Hematopoietic multipotent progenitor cell treated with erythropoietin and hydrocortisone succinate and interleukin-3 and kit ligand, for 6 days (in vitro differentiated cells): ENCODE measurements at places on chromosomes 1 and 21.
A peak's percentile ranks its signal among the peaks of the same experiment; 100 is the strongest.

GRCh38 chr1:72197786-72198185 is 84.6 kb downstream of the NEGR1 start:
- no peak for DNase-seq

DNA sequence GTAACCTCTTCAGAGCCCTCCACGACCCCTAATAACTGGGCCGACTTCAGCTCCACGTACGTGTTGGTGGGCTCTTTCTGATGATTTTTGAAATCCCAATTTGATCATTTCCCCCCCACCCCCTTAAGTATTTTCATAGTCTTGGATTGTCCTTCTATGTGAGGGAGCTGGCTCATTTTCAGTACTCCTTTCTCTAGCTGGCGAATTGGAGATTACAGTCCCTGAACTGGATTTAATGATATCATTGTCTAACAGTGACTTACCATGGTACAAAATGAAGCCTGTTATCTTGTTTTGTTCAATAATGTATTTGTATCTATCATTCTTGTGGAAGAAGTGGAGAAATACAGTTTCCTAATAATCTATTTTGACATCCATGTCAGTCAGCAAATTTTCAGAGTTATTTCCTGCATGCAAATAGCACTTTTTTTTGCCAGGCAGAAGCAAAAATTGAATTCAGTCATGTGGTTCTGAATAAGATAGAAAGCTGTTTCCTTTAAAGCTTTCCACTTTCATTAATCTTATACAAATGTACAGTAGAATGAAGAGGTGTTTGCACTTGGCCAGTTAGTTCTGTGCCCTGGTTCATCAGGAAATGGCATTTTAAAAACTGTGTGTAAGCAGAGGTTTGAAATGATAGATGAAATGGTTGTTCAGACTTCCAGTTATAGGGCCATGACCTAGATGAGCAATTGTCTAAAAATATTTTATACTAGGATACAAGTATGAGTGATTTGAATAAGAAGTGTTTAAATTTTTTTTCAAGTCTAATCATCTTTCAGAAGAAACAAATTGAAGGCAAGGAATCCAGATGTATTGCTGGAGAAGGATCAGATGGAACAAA is 104.2 kb downstream of the ATP5PO start:
- DNase-seq, result peak; percentile 47

DNA sequence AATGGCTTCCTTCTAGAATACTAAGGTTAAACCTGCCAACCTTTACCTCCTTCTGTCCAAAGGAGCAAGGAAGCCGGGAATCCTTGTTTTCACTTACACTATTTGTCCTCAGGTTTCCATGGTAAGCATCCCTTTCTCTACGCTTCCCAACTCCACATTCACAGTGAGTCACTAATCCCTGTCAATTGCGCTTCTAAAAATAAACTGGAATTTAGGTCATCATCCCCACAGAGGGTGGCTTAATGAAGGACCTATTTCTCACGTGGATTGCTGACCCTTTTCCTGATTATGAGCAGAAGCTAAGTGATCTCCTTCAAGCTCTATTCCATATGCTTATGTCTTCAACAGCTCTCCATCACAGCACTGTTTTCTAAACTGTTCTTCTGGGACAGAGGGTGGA is 39.9 kb upstream of the ABCA4 start:
- DNase-seq, result no peak

- no peak for DNase-seq
These were observed 3.1 kb downstream of the PRXL2B start for GRCh38 chr1:2589431-2590232.

DNA sequence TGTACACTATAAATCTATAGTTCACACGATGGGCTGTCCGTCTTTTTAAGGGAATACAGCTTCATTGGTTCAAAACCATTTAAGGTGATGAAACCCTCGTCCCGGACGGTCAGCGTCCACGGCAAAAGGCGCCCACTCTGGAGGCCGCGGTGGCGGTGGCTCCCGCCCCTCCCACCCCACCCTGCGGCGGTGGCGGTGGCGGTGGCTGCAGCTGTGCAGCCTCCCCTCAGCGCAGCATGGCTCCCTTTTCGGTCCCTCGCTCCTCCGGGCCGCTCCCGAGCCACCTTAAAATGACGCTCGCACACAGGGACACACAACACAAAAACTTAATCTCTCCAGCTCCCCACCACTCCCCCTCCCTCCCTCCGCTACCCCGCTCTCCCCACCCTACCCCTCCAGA is 69.1 kb downstream of the WLS start:
- DNase-seq, result no peak

GRCh38 chr1:121587777-121588176 is 403.0 kb downstream of the SRGAP2C start:
- no peak for DNase-seq

- DNase-seq, result no peak
These were observed 12.9 kb downstream of the TMPRSS3 start for GRCh38 chr21:42382915-42383314.

GRCh38 chr1:228367798-228368791 is 38.5 kb downstream of the TRIM11 start:
- DNase-seq, result no peak

GRCh38 chr1:176068901-176069300 is 138.2 kb downstream of the COP1 start:
- no peak for DNase-seq

- DNase-seq, result no peak
These were observed 102.6 kb downstream of the KIAA0319L start for GRCh38 chr1:35454616-35455015.

GRCh38 chr1:104460880-104461279 is 711.2 kb downstream of the AMY1C start:
- no peak for DNase-seq

GRCh38 chr21:46114963-46115362 is 17.1 kb downstream of the COL6A2 start:
- DNase-seq, result no peak

GRCh38 chr1:209871006-209871405 is 43.2 kb downstream of the UTP25 start:
- DNase-seq, result no peak

- DNase-seq, result no peak
These were observed 40.8 kb upstream of the NEXN start for GRCh38 chr1:77847621-77848080.

- DNase-seq, result no peak
These were observed 163.3 kb downstream of the NRIP1 start for GRCh38 chr21:14901482-14901958.

GRCh38 chr21:27476696-27477095 is 509.8 kb upstream of the ADAMTS5 start:
- no peak for DNase-seq

GRCh38 chr1:205980237-205980870 is 22.8 kb downstream of the RAB7B start:
- DNase-seq, result no peak

DNA sequence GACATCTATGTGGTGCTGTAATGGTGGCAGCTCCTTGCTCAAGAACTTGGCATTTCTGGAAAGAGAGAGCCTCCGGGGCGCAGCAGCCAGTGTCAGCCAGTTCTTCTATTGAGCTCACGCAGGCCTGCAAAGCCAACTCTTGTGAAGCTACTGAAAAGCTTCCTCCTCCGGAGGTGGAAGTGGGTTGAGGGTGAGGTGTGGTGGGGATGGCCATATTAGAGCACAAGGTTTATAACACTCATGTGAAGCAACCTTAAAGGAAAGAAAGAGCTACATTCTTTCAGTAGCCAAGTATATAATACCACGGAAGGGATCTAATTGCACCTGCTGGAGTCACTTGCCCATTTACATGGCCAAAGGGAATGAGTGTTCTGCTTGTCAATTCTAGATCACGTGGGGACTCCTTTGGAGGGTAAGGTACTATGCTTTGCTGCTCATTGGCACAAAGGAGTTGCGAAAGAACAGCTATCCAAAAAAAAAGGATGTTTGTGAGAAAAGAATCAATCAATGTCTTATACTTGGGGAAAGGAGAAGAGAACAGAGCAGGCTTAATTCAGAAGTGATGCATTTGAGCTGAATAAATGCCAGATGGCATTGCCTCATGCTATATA is 18.3 kb upstream of the MAP10 start:
- DNase-seq, result no peak

DNA sequence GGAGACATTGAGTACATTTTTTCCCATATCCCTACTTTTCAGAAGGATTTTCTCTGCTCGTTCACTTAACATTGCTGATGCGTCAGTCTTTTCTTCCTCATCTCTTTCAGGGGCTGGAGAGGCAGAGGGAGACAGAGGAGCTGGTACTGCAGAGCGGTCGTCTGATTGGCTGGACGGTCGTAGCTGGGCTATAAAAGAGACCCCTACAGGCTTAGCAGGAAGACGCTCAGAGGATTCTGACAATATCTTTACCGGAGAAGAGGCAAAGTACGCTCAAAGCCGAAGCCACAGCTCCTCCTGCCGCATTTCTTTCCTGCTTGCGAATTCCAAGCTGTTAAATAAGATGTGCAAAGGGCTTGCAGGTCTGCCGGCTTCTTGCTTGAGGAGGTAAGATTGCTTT is at the start of gene RGS4:
Gene RGS4, plus strand, starts transcription at position 220 of the 400 bp plus-strand sequence. Its CDS starts 124 bp downstream, at position 344.
- DNase-seq, result peak; percentile 13

DNA sequence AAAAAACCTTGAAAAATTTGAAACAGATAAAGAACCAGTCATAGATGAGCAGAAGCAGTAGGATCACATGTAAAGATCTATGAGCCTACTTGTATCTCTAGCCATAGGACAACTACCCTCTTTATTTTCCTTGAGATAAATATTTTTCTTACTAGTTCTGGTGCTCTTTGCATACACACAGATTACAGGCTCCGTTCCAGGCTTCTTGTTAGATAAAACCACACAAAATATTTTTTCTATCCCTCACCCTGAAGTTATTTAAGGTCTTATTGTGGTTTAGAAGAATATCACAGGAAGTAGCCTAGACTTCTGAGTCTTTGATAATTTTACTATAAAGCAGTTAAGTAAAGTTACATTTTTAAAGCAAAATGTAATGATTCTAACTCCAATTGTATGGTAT is 512.2 kb downstream of the NEGR1 start:
- DNase-seq, result peak; percentile 29

- no peak for DNase-seq
These were observed 39.7 kb downstream of the RIPK4 start for GRCh38 chr21:41726970-41727783.

- peak; percentile 86 for DNase-seq
These were observed 23.5 kb downstream of the F11R start for GRCh38 chr1:160997323-160998038.

GRCh38 chr1:24193046-24193445 is 6.0 kb upstream of the IFNLR1 start:
- DNase-seq, result no peak

- DNase-seq, result no peak
These were observed 41.0 kb upstream of the ACTRT2 start for GRCh38 chr1:2980073-2980791.

DNA sequence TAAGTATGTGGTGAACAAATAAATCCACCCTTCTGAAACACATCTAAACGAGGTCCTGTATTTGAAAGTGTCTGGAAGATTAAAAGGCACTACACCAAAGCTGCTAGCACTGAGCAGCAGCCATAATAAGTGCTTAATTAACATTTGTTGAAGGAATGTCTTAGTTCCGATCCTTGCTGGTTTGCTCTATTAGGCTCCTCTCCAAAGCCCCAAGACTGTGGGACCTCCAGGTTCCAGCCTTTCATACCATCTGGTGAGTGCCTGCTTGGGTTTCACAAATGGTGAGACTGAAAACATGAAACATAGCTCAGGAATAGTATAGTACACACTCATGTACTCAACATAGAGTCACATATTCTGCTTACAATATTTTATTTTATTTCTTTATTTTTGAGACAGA is 640 bp upstream of the CYP2J2 start:
- no peak for DNase-seq

- DNase-seq, result no peak
These were observed 6.3 kb upstream of the RCC1 start for GRCh38 chr1:28499553-28499952.

DNA sequence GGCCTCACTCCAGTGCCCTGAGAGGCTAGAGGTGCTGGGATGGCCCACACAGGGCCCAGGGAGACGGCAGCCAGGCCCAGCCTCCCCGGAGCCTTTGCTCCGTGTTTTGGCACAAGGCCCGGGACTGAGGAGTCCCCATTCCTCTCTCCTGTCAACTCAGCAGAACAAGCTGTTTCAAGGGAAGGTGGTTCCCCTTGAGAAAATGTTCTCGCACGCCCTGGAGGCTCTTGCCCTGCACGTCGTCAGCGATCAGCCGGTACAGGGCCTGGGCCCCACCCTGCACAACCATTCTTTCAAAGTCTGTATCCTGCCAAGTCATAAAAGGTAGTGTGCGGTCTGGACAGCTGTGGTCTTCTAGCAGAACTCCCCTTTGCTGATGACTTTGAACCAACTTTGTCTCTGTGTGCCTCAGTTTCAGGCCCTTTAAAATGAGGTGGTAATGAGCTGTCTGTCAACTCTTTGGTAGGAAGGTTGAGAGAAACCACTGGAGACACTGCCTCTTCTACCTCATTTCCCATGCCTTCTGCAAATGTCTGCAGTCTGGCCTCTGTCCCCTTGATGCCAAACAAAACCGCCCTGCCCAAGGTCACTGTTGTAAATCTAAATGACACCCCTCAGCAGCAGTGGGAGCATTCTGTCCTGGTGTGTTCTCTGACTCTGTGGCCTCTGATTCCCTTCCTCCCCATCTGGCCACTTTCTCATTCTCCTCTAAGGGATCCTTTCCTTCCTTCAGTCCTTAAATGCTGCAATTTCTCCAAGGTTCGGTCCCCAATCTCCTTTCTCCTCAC is 138.6 kb upstream of the JUN start:
- no peak for DNase-seq

DNA sequence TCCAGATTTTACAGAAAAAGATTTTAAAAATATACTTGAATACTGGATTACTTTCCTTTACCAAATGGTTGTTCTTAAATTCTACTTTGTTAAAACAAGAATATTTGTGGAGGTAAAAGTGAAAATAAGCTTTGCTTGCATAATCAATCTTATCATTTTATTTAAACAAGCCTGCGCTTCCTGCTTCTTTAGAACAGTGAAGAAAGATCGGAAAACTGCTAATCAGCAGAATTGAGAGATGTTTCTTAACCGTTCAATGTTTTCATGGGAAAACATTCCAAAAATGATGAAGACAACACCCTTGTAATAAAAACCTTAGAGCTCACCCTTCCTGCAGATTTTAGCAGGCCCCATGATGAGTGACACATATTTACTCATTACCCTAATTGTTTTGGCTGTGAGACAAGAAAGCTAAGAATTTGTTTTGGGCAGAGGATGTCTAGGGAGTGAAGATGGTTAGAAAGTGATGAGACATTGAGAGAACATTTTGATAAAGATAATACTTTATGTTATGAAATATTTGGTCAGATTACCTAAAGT is 72.6 kb downstream of the TPR start:
- no peak for DNase-seq

DNA sequence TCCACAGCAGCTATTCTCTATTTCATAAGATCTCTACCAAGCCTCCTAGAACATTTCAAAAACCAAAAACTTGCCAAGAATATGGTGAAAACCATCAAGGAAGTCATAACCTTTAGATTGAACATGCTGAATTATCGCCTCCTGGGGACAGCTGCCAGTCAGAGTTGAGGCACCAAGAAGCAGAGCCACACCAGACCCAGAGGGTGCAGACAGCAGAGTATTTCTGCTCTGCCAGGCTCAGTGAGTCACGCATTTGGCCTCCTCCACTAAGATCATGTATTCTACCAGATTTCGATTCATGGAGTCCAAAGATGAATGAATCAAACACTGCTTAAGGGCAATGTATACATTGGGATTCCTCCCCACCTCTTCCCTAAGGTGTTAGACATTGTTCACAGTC is 2.1 kb downstream of the F3 start:
- no peak for DNase-seq
